ENCODE measurements at places on chromosomes 16 and 17. TPM values are rescaled to one million over a fixed set of nuclear protein-coding genes. Genes with fewer than 3 reads are reported as not detected.

P2RX5 gene
- total RNA-seq = 1.6 TPM

DHRS7C gene
- total RNA-seq = not detected

EARS2 gene
- total RNA-seq = 27.9 TPM

WFIKKN1 gene
- total RNA-seq = 8.5 TPM

KCNJ12 gene
- 6.6 TPM for total RNA-seq

PPY gene
- total RNA-seq = not detected

PRDM7 gene
- total RNA-seq = not detected

TBC1D26 gene
- total RNA-seq = 1.9 TPM

TLE7 gene
- not detected for total RNA-seq

RASD1 gene
- total RNA-seq = 8.3 TPM

TP53TG3F gene
- not detected for total RNA-seq

GAS2L2 gene
- total RNA-seq = 0.16 TPM

DNA sequence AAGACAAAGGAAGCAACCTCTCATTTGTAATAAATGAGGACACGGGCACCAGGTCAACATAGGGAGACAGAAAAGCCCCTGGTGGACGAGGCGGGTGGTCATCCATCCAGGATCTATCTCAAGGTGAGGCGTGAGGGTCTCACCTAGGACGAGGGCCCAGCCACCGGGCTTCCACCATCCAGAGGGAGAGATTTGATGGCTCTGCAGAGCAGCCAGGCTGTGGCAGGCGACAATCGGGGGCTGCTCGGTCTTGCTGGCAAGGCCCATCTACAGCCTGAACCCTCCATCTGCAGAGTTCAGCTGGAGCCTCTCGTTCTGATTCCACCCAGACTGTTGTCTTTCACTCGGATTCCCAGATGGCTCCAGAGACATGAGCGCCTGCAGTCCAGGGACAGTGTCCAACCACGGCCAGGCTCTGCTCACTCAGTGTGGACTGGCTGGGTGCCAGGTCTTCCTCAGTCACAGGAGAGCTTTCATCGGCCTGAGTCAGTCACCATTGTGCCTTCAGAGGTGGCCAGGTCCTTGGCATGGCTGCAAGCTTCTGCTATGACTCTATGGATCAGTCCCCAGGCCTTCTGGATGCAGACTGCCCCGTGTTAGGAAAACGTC lies 5.9 kb downstream of the LITAFD start:
- no peak for DNase-seq
- peaks cover 26% of the 10 kb centered on the region for H3K4me1 ChIP-seq
- H3K27ac ChIP-seq = no peak overlapping the region

DNA sequence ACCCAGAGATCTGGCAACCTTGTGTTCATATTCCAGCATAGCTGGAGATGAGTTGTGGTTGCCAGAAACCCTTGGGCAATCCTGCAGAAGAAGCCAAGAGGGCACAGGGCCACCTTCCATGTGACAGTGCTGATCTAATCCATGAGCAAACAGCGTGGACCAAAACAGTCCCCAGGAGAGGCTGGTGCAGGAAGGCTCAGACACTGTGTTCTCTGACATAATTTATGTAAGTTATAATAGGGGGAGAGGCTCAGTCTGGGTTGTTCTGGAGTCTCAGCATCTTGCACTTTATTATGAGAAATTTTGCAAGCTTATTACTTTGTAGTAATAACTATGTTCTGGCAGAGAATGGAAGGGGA lies 273.9 kb downstream of the HAPSTR1 start:
- H3K4me3 ChIP-seq = no peak overlapping the region
- H3K27ac ChIP-seq = no peak overlapping the region
- no peaks in the 10 kb centered on the region for H3K36me3 ChIP-seq
- H3K4me1 ChIP-seq = no peaks in the 10 kb centered on the region

DNA sequence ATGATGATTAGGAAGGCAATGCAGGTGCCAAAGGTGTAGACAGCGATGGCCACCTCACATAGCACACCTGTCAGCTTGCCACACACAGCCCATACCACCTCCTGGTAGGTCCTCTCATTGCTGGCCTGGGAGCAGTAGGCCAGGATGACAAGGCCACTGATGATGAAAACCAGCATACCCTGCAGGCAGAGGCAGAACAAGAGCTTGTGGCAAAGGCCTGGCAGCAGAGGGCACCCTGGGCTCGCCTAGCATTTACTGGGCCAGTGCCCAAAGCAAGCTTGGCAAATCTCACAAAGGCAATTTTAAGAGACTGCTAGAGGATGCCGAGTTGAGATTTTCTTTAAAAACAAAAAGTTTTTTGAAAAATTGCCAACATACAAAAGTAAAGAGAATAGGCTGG lies 5.9 kb downstream of the SLC38A7 start:
- H3K36me3 ChIP-seq = peaks cover 8% of the 10 kb centered on the region
- H3K27me3 ChIP-seq = no peaks in the 10 kb centered on the region
- DNase-seq = no peak
- H3K4me3 ChIP-seq = no peak overlapping the region
- H3K4me1 ChIP-seq = peaks cover 9% of the 10 kb centered on the region

- peaks cover 14% of the 10 kb centered on the region for H3K36me3 ChIP-seq
- no peak overlapping the region for H3K27ac ChIP-seq
- no peaks in the 10 kb centered on the region for H3K4me1 ChIP-seq
- no peaks in the 10 kb centered on the region for H3K27me3 ChIP-seq
- H3K4me3 ChIP-seq = no peak overlapping the region
Measured at GRCh38 chr17:69078864-69079263, 18.1 kb upstream of the ABCA9 start.

DNA sequence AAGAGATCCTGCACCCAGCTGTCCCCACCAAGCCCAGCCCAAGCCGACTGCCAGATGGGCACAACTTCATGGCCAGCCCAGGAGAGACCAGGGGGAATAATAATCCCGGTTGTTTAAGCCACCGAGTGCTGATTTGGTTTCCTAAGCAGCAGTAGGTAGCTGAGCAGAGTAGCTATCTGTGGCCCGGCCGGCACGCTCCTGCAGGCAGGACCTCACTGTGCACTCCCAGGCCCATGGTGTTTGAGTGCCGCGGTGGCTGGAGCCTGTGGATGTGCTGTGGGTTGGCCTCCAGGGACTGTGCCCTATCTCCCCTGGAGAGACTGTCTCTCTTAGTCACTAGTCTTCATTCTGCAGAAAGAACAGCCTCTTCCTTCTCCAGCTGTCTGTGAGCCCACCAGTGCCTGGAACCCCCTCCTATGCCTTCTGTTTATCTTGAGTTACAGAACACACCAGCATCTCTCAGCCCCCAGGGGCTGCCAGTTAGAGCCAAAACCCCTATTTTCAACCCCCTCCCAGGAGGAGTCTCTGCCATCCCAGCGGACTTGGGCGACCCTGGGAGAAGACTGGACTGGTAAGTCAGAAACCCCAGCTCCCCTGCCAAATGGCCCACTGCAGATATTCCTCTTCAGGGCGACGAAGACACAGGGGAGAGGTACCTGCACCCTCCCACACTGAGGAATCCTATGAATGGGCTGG lies 152.0 kb downstream of the SDK2 start:
- H3K27ac ChIP-seq = no peak overlapping the region
- H3K27me3 ChIP-seq = no peaks in the 10 kb centered on the region
- H3K4me1 ChIP-seq = peaks cover 50% of the 10 kb centered on the region
- H3K36me3 ChIP-seq = no peaks in the 10 kb centered on the region

DNA sequence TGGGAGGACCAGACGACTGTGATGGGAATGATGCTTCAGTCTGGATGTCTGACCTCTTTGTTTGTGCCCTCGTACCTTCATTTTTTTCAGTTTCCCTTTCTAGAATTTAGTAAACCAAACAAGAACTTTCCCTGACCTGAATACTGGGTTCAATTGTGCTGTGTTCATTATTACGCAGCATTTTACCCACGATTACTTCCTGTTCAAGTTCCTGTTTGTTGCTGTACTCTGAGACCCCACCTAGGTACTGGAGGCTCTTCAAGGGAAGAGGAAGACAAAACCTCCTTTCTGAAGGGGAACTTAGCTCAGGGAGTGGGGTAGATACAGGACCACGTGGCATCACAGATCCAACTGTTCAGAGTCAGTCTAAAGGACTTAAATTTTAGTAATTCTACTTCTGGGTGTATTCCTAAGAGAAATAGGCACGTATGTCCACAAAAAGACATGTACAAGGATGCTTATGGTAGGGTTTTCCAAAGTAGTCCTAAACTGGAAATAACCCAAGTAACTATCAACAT lies 9.2 kb upstream of the PRKCB start:
- no peak for DNase-seq
- H3K4me3 ChIP-seq = no peak overlapping the region
- H3K36me3 ChIP-seq = peaks cover 3% of the 10 kb centered on the region
- H3K4me1 ChIP-seq = peaks cover 7% of the 10 kb centered on the region

DNA sequence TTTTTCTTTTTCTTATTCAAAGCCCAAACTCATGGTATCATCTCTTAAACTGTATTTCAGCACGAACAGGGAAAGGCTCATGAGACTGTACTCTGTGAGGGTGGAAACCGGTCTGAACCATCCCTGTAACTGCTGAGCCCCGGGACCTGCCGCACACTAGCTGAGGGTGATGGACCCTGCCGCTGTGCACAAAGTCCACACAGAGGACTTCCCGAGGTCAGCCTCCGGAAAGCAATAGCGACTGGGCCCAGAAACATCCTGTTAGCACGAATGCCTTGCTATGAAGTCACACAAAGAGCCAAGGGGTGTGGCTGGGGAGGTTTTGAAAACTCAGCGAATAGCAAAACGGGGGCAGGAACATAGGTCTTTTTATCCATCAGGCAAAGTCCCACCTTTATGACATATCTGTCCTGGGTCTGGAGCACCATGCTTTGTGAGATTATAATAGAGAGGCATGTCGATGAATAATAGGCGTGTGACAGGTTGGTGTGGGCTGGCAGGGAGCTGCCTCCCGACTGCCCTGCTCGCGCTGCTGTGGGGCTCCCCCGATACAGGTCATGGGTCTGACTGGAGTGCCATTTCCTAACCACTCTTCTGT lies 33.4 kb downstream of the CDK5R1 start:
- no peaks in the 10 kb centered on the region for H3K27me3 ChIP-seq
- no peak for DNase-seq
- H3K36me3 ChIP-seq = no peaks in the 10 kb centered on the region
- peak overlapping the region; percentile 84 for H3K4me3 ChIP-seq

DNA sequence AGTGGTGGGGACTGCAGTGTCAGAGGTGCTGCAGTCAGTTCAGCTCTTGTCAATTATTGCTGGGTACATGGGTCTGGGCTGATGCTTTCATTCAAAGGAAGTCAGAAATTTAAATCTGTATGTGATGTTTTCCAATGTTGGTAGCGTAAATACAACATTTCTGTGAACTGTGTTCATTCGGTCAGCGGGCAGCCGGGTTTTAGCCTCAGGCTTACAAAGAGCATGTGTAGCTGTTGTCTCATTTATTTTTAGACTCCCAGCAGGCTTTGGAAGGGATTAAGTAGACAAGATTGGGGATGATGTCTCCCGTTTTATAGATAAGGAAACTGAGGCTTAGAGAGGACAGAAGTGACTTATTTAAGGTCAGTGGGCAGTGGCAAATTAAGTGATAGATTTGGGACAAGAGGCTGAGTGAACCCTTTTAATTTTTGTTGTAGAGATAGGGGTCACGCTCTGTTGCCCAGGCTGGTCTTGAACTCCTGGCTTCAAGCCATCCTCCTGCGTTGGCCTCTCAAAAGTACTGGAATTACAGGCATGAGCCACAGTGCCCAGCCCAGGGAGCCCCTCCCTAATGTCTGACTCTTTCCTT lies 8.1 kb downstream of the AQP8 start:
- H3K36me3 ChIP-seq = no peaks in the 10 kb centered on the region
- no peaks in the 10 kb centered on the region for H3K4me1 ChIP-seq
- no peak overlapping the region for H3K4me3 ChIP-seq

GRCh38 chr17:71548540-71549190 lies 572.2 kb upstream of the SOX9 start:
- DNase-seq = no peak
- peaks cover 5% of the 10 kb centered on the region for H3K4me1 ChIP-seq
- H3K27ac ChIP-seq = no peak overlapping the region

DNA sequence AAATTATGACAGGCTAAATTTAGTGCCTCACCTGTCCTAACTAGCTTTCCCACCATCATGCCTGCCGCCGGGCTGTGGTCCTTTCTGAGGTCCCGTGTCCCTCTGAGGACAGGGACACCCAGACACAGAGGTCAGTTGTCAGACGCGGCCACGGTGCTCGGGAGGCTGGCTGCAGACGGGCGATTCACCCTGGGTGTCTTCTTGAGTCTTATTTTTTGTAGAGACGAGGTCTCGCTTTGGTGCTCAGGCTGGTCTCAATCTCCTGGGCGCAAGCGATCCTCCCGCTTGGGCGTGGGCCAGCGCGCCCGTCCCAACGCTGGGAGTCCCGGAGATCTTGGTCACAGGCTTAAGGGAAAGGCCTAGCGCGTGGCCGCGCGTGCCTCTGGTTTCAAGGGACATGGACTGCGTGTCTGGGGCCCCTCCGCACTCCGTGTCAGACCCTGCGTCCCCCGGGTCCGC lies 797 bp upstream of the RAB11FIP3 start:
- no peak for DNase-seq
- H3K27ac ChIP-seq = no peak overlapping the region
- peaks cover 23% of the 10 kb centered on the region for H3K27me3 ChIP-seq
- peak overlapping the region; percentile 83 for H3K4me3 ChIP-seq
- peaks cover 36% of the 10 kb centered on the region for H3K4me1 ChIP-seq

DNA sequence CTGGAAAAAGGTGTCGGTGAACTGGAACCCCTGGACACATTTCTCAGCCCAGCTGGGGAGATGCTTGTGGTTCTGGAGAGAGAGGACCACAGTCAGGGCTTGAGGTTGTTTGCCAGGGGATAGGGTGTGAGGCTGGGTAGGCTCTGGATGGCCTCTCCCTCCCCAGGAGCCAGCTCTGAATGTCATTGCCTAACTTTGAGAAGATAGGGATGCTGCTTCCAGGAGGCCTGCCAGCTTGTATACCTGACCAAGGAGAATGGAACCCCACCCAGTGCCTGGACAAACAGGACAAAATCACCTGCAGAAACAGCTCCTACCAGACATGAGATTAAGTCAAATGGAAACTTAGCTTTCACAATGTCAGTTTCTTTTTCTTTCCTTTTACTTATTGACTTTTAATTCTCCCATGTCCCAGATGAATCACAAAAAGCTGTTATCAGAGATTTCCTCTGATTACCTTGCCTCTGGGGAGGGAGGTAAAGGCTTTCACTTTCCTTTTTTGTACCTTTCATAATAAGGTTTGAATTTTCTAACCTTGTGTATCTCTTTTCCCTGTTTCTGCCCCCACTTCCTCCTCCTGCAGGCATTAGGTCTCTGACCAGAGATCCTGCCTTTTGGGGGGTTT lies 29.8 kb upstream of the PLLP start:
- H3K36me3 ChIP-seq = no peaks in the 10 kb centered on the region
- H3K4me3 ChIP-seq = no peak overlapping the region
- H3K4me1 ChIP-seq = peaks cover 4% of the 10 kb centered on the region
- DNase-seq = no peak

All from neural crest cell (in vitro differentiated cells).